ENCODE measurements at places on chromosomes 1 and 21. TPM values are rescaled to one million over a fixed set of nuclear protein-coding genes. Genes with fewer than 3 reads are reported as not detected.

- no peak overlapping the region for H3K4me3 ChIP-seq
- no peak overlapping the region for H3K27ac ChIP-seq
- no peaks in the 10 kb centered on the region for H3K4me1 ChIP-seq
- H3K27me3 ChIP-seq, result no peaks in the 10 kb centered on the region
- DNase-seq, result no peak
- no peaks in the 10 kb centered on the region for H3K36me3 ChIP-seq
These were observed 137.0 kb downstream of the RASAL2 start for GRCh38 chr1:178230881-178231409.

GRCh38 chr1:77986810-77987209 lies 7.9 kb upstream of the FUBP1 start:
- no peaks in the 10 kb centered on the region for H3K36me3 ChIP-seq
- H3K4me3 ChIP-seq, result no peak overlapping the region
- H3K4me1 ChIP-seq, result peaks cover 61% of the 10 kb centered on the region
- H3K27ac ChIP-seq, result no peak overlapping the region
- DNase-seq, result no peak
- no peaks in the 10 kb centered on the region for H3K27me3 ChIP-seq

GRCh38 chr1:153790313-153790965 lies 15.2 kb downstream of the SLC27A3 start:
- H3K27me3 ChIP-seq, result peaks cover 6% of the 10 kb centered on the region
- no peak overlapping the region for H3K4me3 ChIP-seq
- DNase-seq, result no peak
- no peak overlapping the region for H3K27ac ChIP-seq

DNA sequence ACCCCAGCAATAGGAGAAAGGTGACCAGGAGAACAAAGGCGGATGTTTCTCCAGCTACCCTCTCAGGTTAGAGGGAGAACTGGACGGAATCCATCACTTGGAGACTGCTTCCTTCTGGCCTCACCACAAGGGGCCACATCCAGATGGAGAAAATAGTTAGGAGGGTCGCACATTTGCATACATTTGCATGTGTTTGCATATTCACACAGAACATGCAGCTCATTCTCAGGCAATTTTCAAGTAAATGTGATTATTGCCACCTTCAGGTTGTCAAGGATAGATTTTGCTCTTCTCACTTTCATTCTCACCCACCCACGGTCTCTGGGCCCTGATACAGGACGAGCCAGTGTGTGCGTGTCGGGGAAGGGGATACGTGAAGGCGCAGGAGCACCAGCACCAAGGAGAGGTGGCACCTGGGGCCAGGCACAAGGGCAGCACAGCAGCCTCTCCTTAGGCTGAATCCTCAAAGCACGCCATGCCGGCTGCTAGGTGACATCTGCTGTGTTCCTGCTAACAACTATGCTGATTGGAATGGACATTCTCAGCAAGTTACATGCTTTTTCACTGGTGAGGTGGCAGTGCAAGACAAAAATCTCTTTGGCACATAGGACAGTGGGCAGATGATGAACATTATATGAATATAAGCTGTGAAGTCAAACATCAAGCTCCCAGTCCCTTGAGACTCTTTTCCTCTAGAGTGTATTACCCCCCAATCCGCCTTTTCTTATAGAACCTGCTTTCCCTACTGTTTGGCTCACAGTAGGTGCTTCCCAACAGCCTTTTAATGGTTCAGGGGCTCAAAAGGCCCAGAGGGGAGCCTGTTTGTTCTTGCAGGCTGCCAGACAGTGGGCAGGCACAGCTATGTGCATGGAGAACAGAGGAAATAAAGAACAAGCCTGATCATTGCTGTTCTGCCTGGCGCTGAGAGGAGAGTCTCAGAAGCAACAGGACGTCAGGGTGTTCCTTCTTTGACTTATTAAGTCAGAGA lies 14.3 kb downstream of the ACKR1 start:
- H3K4me1 ChIP-seq, result no peaks in the 10 kb centered on the region
- H3K36me3 ChIP-seq, result no peaks in the 10 kb centered on the region
- DNase-seq, result no peak
- no peak overlapping the region for H3K27ac ChIP-seq
- H3K27me3 ChIP-seq, result no peaks in the 10 kb centered on the region

OVAAL gene
- not detected for total RNA-seq

- no peaks in the 10 kb centered on the region for H3K27me3 ChIP-seq
- H3K4me3 ChIP-seq, result no peak overlapping the region
- no peak overlapping the region for H3K27ac ChIP-seq
- no peaks in the 10 kb centered on the region for H3K36me3 ChIP-seq
- DNase-seq, result no peak
- H3K4me1 ChIP-seq, result peaks cover 82% of the 10 kb centered on the region
These were observed 14.0 kb downstream of the LAPTM5 start for GRCh38 chr1:30743584-30744059.

- DNase-seq, result no peak
- no peaks in the 10 kb centered on the region for H3K27me3 ChIP-seq
- H3K4me3 ChIP-seq, result no peak overlapping the region
- H3K4me1 ChIP-seq, result peaks cover 6% of the 10 kb centered on the region
- no peaks in the 10 kb centered on the region for H3K36me3 ChIP-seq
- no peak overlapping the region for H3K27ac ChIP-seq
These were observed 211.5 kb downstream of the PATJ start for GRCh38 chr1:61953790-61954150.

CHI3L1 gene
- not detected for total RNA-seq

PKP1 gene
- not detected for total RNA-seq

GRCh38 chr1:30319765-30320580 lies 403.4 kb downstream of the MATN1 start:
- no peak overlapping the region for H3K27ac ChIP-seq
- H3K27me3 ChIP-seq, result peaks cover 2% of the 10 kb centered on the region
- H3K4me1 ChIP-seq, result no peaks in the 10 kb centered on the region
- no peaks in the 10 kb centered on the region for H3K36me3 ChIP-seq
- no peak for DNase-seq
- H3K4me3 ChIP-seq, result no peak overlapping the region

GRCh38 chr1:40532844-40533424 lies 1.5 kb downstream of the ZNF684 start:
- H3K4me1 ChIP-seq, result peaks cover 46% of the 10 kb centered on the region
- H3K27ac ChIP-seq, result peak overlapping the region; percentile 82
- no peaks in the 10 kb centered on the region for H3K36me3 ChIP-seq

CA6 gene
- not detected for total RNA-seq

DNA sequence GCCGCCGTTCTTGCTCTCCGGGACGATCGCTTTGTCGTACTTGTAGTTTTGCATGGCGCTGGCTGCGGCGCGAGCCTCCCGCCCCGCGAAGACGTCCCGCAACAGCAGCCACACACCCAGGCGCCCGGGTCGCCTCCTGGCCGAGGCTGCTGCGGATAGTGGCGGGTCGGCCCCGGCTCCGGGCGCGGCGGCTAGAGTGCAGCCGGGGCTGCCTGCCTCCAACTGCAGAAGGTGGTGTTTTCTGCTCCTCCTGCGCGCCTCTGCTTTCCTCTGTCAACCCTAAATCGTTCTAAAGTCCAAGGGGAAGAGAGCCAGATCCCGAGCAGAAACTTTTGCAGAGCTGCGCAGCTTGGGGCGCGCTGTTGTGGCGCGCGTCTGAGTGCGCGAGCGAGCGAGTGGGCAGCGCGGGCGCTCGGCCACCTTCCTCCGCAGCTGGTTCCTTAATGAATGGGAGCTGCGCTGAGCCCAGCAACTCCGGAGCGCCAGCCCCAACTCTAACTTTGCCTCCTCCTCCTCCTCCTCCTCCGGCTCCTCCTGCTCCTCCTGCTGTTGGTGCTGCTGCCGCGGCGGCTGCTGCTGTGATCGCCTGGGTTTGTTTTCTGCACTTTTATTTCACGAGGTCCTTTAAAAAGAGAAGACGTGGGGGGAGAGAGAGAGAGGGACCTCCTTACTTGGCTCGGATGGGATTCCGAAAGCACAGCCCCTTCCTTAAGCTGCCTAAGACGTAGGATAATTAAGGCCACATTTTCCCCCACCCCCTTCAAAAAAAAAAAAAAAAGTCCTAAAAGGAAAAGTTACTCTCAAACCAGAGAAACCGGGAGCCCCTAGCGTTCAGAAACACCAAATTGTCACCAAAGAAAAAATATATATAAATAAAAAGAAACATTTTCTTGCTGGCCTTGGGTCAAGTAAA lies at the start of gene PLPP3:
Gene PLPP3 (minus strand): TSS at position 601 of the 913 bp plus-strand sequence. CDS start 547 bp downstream, at position 54.
- H3K4me1 ChIP-seq, result peaks cover 46% of the 10 kb centered on the region
- peak within 1 kb of the TSS; percentile 96 for H3K27ac ChIP-seq
- peak; percentile 79 for DNase-seq
- H3K4me3 ChIP-seq, result peak within 1 kb of the TSS; percentile 87

All from HepG2 (cell line).